Melanocyte of skin (primary cell): ENCODE measurements at places on chromosomes 5 and 9. TPM values are rescaled to one million over a fixed set of nuclear protein-coding genes. Genes with fewer than 3 reads are reported as not detected.

FGF1 gene
- 0.34 and 5.8 TPM in 2 replicates for total RNA-seq

MSMP gene
- not detected in 2 replicates for total RNA-seq

ECPAS gene
- 70.3 and 85.1 TPM in 2 replicates for total RNA-seq

LVRN gene
- total RNA-seq = under 0.01 and 0.15 TPM in 2 replicates

KCNV2 gene
- not detected in 2 replicates for total RNA-seq

ZMAT2 gene
- 35.6 and 37.0 TPM in 2 replicates for total RNA-seq

VCAN gene
- 2.5 and 2.7 TPM in 2 replicates for total RNA-seq

PROP1 gene
- not detected in 2 replicates for total RNA-seq

CAMK2A gene
- 0.33 and 0.62 TPM in 2 replicates for total RNA-seq

RAI14 gene
- 55.9 and 62.6 TPM in 2 replicates for total RNA-seq

CER1 gene
- total RNA-seq = not detected in 2 replicates

BRINP1 gene
- total RNA-seq = not detected in 2 replicates

ABITRAM gene
- 5.5 and 8.0 TPM in 2 replicates for total RNA-seq

BAAT gene
- under 0.01 TPM in 2 replicates for total RNA-seq

TTC39B gene
- total RNA-seq = 2.8 and 4.4 TPM in 2 replicates

OR1J2 gene
- not detected in 2 replicates for total RNA-seq

GNPDA1 gene
- 122 and 159 TPM in 2 replicates for total RNA-seq

CMYA5 gene
- total RNA-seq = 1.3 and 1.5 TPM in 2 replicates

HRH2 gene
- total RNA-seq = 0.73 TPM in 1 of 2 replicates, not detected in the other

SPINK7 gene
- total RNA-seq = not detected in 2 replicates

GGTA1 gene
- not detected in 2 replicates for total RNA-seq
